ENCODE measurements at places on chromosomes 12 and 14.

- no peak for DNase-seq
Observed at GRCh38 chr12:65826353-65827171, 2.3 kb downstream of the HMGA2 start.

DNA sequence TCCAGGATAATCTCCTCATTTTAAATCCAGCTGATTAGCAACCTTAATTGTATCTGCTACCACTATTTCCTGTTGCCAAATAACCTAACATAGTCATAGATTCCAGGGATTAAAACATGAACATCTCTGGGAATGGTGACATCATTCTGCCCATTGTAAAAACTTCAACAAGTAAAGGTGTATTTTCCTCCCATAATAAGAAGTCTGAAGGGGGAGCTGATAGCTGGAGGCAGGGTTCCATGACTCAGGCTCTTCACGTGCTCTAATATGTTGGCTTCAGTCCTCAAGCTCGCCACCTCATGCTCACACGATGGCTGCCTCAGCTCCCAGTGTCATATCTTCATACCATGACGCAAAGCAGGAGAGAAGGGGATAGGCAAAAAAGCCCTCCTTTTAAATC is 172.0 kb upstream of the VASH1 start:
- DNase-seq: no peak

DNA sequence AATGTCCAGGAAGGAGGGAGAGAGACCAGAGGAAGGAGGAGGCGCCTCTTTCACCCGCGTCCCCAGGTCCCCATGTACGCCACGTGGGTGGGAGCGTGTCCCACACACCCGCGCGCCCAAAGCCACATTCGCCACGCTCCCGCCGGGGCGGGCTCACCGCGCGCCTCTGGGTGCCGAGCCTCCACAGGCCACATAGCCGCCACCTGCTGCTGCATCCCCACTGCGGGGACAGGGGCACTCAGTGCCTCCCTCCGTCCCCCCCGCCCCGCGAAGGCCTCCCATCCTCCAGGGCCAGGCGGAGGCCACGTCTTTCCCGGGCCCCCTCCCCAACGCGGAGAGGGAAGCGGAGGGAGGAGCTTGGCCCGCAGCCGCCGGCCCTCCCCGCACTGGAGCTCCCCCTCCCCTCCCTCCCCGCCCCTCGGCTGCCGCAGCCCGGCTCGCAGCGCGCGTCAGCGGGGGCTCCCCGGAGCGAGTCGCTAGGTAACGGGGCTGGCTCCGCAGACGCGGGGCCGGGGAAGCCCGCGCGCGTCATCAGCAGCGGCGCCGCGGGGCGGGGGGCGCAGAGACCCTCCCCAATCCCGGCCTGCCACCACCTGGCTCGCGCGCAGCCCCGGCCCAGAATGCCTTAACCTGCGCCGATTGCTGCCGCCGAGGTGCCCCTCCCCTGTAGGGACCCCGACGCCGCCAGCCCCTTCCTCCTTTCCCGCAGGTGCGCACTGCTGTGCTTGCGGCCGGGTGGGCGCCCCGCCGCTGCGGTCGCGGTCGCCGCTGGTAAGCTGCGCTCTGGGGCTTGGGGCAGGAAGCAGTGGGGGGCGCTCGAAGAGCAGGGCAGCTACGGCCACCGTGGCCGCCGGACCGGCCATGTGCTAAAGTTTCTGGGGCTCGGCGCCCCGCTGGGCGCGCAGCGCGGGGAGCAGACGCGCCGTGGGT is 536 bp upstream of the TUNAR start:
- no peak for DNase-seq

- no peak for DNase-seq
Observed at GRCh38 chr12:80056845-80057244, 42.5 kb upstream of the OTOGL start.

DNA sequence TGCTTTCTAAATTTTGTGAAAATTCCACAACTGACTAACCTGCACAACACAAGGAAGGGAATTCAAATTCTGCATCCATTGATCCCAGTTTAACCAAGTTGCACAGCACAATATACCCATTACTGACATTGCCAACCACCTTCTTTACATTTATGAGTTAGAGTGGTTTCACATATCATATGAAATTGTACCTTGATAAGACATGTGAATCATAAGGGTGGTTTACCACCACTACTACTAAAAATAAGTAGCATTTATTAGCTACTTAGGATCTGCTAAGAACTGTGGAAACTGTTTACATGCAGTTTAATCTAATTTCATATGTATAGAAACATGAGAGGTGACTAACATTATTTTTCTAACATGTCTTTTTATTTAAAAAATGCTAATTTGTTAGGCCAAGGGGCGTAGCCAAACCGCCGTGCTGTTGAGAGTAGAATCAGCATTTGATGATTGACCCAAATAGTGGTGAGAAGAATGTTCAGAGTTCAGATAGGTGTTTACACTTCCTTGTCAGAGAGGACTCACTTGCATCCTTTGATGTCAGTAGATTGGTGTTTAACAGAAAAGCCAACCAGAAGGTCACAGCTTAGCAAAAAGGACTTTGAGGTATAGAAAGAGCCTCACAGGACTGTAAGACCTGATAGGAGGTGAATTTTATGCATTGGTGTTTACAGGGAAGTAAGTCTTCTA is 56.2 kb downstream of the LRFN5 start:
- no peak for DNase-seq

DNA sequence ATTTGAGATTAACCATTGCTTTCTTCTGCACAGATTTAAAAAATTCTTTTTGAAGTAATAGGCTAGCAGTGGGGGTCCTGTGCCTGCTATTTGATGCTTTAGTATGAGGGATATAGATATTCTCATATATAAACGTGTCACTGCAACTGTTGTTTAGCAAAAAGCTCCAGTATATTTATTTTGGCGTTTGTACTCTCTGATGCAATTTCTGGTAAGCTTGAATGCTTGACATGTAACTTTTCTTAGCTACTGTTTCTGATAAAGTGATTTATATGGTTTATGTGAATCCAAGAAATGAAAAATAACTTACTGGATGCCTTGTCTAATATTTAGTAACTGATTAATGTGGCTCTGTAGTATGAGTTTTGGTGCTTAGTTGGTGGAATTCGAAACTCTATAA is 77.1 kb downstream of the TTLL5 start:
- DNase-seq: no peak

- DNase-seq: no peak
Observed at GRCh38 chr14:103066399-103066798, 9.1 kb upstream of the CDC42BPB start.

DNA sequence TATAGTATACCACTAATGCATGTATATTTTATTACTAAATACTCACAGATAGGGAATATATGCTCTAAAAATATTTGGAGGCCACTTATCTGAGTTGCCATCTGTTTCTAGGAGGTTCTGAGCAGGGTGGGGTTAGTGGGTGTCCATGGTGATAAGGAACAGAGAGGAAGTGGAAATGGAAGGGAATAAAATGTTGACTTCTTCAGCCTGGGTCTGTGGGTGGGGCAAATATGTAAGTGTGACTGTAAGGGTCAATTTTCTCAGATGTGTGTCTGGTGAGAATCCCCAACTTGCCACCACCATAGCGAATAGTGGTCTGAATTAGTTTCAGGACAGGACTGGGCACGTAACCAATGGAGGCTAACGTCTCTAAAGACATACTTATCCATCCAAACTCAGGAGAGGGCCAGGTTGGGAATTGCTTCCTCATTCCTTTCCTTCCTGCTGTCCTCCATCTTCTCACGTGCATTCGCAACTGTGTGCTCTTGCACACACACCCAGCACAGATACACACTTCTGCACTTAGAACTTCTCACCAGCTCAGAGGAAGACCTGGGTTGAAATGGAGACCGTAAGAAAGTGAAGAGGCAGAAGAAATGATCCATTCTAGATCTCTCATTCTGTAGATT is 54.2 kb upstream of the GZMB start:
- no peak for DNase-seq

- no peak for DNase-seq
Observed at GRCh38 chr14:26765301-26765700, 167.5 kb upstream of the NOVA1 start.

DNA sequence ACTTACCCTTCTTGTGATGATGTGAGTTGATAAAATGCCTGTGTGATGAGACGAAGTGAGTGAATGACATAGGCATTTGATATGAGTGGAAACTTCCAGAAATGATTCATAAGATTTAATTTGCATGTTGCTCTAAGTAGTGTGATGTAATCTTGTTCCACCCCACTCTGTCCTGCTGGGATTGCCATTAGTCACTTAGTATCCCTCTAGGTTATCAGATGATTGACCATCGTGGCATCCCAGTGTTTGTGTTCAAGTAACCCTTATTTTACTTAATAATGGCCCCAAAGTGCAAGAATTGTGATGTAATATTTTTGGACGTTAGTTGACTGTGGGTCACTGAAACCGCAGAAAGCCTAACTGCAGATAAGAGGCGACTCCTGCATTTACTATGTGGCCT is 214.4 kb upstream of the DIO2 start:
- no peak for DNase-seq

DNA sequence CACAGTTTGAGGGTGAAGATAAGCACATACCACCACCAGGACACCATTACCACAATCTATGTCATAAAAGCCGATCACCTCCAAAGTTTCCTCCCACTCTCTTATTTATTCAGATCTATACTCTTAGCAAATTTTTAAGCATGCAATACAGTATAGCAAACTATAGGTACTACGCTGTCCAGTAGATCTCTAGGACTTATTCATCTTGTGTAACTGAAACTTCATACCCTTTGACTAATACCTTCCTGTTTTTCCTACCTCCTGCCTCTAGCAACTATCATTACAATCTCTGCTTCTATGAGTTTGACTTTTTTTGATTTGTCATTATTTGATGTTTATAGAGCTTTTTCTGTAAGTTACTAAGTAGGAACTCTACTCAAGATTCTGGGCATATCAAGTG is 84.5 kb upstream of the MANSC4 start:
- no peak for DNase-seq

- DNase-seq: peak; percentile 60
Observed at GRCh38 chr12:10331642-10332239, 24.1 kb downstream of the KLRD1 start.

DNA sequence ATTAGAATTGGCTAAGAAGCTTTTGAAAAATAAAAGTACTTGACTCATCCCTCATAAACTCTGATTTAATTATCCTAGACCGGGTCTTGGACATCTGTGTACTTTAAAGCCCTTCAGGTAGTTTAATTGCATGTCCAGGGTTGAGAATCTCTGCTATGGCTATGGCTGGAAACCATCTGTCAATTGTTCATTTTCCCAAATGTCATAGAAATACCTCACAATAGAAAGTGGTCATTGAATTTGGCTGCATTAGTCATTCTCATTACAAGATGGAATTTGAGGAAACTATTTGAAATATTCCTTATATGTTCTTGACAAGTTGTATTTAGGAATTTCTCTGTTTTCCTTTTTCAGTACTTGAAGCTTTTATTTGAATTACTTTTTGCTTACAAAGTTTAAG is 111.3 kb downstream of the TSHR start:
- DNase-seq: no peak

DNA sequence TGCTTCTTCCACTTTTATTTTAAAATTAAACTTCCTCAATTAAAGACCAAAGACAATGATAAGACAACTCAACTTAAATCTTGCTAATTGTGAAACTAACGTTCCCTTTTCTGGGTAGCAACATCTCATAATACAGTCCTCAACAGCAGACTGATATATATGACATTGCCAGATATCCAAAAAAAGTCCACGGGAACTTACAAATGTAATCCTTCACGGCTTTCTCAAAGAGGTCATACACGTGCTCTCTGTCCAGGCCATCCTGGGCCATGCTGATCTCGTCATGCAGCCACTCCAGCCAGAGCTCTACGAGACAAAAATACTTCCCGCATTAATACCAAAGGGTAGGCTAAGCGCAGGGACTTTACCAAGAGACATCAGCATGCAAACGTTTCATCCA is 13.3 kb downstream of the SART3 start:
- DNase-seq: no peak

- no peak for DNase-seq
Observed at GRCh38 chr12:97938031-97938430, 475.4 kb downstream of the RMST start.

GRCh38 chr12:55929306-55929791 is 1.6 kb upstream of the DGKA start:
- DNase-seq: peak; percentile 90

DNA sequence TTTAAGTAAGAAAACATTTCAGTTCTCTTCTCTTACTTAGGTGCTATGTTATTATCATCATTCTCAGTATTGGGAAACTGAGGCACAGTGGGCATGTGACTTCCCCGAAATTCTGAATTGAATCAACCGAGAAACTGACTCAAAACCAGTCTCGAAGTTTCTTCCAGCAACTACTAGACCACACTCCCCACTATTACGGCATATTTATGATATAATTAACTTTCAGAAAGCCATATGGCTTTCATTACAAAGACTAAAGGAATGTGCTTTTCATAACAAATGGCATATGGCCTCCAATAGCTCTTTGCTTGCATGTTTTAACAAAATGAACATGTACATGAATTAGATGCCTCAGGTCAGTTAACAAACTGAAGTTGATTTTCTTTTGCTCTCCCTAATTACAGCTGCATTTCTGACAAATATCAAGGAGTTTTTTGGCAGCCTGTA is 182.9 kb upstream of the SLC38A2 start:
- DNase-seq: no peak

DNA sequence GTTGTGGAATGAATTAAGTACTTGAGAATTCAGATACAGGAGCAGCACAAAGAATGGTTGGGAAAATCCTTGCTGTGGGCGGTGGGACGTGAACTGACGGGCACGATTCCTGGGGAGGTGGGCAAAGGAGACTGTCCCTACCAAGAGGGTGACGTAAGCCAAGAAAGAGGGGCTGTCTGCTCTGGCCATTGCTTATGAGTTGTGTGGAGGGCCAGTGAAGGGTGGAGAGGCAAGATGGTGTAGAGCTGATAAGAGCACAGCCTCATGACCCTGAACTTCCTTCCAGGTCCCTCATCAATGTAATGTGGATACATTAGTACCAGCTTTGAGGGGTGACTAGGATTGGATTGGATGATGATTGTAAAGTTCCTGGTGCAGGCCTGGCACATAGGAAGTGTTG is 50.2 kb downstream of the WDR20 start:
- no peak for DNase-seq

DNA sequence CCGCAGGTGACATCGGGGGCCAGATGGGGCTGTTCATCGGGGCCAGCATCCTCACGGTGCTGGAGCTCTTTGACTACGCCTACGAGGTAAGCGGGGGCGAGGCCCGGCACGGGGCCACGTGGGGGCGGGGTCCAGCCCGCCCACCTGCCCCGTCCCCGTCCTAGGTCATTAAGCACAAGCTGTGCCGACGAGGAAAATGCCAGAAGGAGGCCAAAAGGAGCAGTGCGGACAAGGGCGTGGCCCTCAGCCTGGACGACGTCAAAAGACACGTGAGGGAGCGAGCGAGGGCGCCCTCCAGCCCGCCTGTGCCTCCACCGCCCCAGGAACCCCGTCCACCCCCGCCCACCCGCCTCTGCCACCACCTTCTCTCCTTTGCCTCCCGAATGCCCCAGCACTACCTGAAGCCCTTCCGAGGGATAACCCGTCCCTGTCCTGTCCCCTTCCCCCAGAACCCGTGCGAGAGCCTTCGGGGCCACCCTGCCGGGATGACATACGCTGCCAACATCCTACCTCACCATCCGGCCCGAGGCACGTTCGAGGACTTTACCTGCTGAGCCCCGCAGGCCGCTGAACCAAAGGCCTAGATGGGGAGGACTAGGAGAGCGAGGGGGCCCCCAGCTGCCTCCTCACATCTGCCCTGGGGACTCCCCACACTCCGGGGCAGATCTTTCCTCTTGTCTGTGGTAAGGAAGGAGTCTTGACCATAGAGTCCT is 3.9 kb upstream of the SMARCD1 start:
- DNase-seq: no peak
